ENCODE measurements at places on chromosomes 1 and 21.

- no peak for DNase-seq
Measured at GRCh38 chr1:205588636-205589035, 43.2 kb downstream of the ELK4 start.

DNA sequence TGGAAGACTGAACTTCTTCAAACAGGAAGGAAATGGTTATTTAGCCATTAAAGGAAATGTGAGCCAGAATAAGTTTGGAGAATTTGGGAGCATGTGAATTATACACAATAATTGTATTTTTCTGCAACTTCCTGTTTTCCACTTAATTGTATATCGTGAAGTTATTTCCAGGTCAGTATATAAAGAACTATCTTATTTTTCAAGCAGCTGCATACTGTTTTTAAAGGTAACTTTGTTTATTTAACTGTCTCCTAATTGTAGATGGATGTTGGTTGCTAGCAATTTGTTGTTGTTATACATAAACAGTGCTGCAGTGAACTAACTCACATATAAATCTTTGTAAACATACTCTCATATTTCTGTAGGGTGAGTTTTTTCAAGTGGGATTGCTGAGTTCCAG, 180.3 kb downstream of the HLX start:
- no peak for DNase-seq

DNA sequence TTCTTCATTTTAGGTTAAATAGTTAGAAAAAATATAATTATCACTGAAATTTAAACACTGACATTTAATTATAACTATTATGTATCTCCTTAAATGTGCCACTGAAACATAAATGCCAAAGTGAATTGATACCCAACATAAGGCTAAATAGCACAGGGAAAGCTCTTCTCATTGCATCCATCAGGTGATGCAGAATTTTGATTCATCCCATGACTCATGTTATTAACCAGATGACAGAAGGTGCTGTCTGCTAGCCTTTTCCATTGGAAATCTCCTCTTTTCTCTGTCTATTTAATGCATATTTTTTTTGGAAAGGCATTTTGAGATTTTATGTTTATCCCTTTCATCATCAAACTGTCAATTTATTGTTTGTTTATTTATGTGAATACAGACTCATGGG, 136.8 kb downstream of the KCNK2 start:
- DNase-seq, result no peak

- DNase-seq, result no peak
Measured at GRCh38 chr1:53142226-53142853, at the start of gene SLC1A7. SLC1A7 (minus strand) TSS chr1:53142638; CDS start chr1:53142449, 189 bp downstream.

GRCh38 chr1:111786669-111787207, 31.0 kb downstream of the DDX20 start:
- DNase-seq, result no peak

- no peak for DNase-seq
Measured at GRCh38 chr1:87523466-87523865, 194.8 kb downstream of the LMO4 start.

DNA sequence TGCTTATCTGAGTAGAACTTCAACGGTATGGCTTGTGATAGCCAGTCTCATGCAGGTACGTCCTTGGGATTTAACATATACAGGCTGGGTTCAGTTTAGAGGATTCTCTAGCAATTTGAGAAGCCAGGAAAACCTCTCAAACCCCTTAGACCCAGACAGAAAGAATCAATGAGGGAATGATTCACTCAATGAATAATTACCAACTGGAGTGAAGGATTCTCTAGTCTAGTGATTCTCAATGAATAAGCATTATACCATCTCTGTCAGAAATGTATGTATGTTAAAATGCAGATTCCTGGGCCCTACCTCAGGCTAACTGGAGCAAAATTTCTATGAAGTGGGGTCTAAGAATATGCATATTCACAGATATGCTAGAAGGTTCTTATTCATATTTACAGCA, 54.5 kb upstream of the APP start:
- no peak for DNase-seq
